ENCODE measurements at places on chromosomes 4 and X.

GRCh38 chr4:162164906-162165510, 1.2 kb upstream of the FSTL5 start:
- DNase-seq = no peak
- no peaks in the 10 kb centered on the region for H3K4me1 ChIP-seq
- no peak overlapping the region for H3K27ac ChIP-seq
- H3K36me3 ChIP-seq = no peaks in the 10 kb centered on the region

- H3K36me3 ChIP-seq = no peaks in the 10 kb centered on the region
- H3K4me1 ChIP-seq = no peaks in the 10 kb centered on the region
- no peaks in the 10 kb centered on the region for H3K27me3 ChIP-seq
- no peak overlapping the region for H3K4me3 ChIP-seq
- DNase-seq = no peak
Observed at GRCh38 chr4:124631760-124632159, 80.8 kb downstream of the ANKRD50 start.

GRCh38 chr4:105137121-105137875, 9.4 kb upstream of the TET2 start:
- no peak for DNase-seq
- no peaks in the 10 kb centered on the region for H3K4me1 ChIP-seq
- H3K36me3 ChIP-seq = no peaks in the 10 kb centered on the region
- H3K27ac ChIP-seq = no peak overlapping the region
- no peaks in the 10 kb centered on the region for H3K27me3 ChIP-seq
- no peak overlapping the region for H3K4me3 ChIP-seq

- no peaks in the 10 kb centered on the region for H3K27me3 ChIP-seq
- no peak overlapping the region for H3K4me3 ChIP-seq
- H3K4me1 ChIP-seq = no peaks in the 10 kb centered on the region
- no peak for DNase-seq
- no peaks in the 10 kb centered on the region for H3K36me3 ChIP-seq
Observed at GRCh38 chr4:74858921-74859562, 64.7 kb upstream of the BTC start.

DNA sequence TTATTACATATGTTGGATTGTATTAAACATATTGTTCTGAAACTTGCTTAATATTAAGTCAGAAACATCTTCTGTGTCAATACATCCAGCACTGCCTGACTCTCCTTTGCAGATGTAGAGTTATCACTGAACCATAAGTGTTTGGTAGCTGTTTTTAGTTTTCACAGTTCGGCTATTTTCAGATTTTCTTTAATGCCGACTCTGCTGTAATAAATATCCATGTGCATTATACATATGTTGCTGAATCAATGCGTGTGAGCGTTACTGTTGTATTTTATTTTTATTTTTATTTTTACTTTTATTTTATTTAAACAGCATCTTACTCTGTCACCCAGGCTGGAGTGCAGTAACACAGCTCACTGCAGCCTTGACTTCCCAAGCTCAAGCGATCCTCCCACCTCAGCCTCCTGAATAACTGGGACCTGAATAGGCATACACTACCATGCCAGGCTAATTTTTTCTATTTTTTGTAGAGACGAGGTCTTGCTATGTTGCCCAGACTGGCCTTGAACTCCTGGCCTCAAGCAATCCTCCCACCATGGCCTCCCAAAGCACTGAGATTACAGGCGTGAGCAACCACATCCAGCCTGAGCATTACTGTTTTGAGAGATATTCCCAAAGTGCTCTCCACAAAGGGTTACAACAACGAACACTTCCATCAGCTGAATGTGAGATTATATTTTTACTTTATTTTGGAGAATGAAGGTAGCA, 50.7 kb upstream of the NOCT start:
- DNase-seq = no peak
- no peak overlapping the region for H3K4me3 ChIP-seq
- H3K4me1 ChIP-seq = no peaks in the 10 kb centered on the region
- no peaks in the 10 kb centered on the region for H3K27me3 ChIP-seq

- no peaks in the 10 kb centered on the region for H3K27me3 ChIP-seq
- H3K4me3 ChIP-seq = no peak overlapping the region
- no peak overlapping the region for H3K27ac ChIP-seq
Observed at GRCh38 chrX:2647627-2648026, 43.5 kb upstream of the CD99 start.

DNA sequence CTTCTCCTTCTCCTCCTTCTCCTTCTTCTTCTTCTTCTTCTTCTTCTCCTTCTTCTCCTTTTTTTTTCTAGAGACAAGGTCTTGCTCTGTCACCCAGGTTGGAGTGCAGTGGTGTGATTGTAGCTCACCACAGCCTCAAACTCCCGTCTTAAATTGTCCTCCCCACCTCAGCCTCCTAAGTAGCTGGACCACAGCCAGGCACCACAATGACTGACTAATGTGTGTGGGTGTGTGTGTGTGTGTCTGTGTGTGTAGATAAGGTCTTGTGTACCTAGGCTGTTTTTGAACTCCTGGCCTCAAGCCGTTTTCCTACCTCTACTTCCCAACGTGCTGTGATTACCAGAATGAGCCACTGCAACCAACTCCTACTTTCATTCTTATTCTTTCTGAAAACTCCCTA, 390.9 kb downstream of the ADAM29 start:
- no peaks in the 10 kb centered on the region for H3K27me3 ChIP-seq
- H3K4me3 ChIP-seq = no peak overlapping the region
- H3K27ac ChIP-seq = no peak overlapping the region
